NCI-H526 (cell line): ENCODE measurements at places on chromosomes 1 and 21.

DNA sequence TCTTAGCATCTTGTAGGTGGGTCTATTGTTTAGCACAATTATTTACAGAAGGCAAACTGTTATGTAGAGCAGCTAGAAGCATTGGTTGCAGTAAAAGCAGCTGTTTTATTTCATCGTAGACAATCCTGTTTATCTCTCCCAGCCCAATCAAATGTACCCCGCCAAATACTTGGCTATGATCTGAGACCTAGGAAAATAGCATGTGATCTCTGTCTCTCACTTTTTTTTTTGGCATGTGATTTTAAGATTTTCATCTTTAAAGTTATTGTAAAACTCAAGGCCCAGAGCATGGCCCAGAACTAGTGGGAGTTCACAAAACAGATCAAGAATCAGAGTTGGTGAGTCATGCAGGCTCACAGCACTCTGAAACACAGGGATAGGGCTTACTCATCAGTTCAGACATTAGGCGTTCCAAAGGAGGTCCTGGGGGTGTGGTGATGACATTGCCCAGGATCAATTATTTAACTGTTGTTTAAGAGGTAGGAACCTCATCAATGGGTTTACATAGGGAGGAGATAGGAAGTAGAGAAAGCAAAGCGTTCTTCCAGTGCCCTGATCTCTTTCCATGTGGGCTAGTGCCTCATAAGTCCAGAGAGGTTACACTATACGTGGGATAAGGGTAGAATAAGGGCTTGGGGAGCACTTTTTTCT lies 40.2 kb downstream of the TBX19 start:
- DNase-seq = no peak

DNA sequence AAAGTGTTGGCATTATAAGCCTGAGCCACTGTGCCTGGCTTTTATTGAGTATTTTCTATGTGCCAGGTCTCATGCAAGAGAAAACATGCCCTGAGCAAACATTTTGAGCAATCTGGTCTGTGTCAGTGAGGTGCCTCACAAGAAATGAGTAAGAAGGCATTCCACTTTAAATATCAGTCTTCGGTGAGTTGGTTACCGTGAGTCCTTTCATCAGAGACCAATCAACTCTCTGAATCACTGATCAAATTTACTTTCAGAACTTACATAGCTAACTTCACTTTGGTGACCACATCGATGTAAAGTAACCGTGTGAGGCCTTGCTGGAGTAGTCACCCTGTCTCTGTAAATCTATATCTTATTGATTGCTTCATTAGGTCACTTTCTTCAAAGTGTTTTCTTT lies 14.3 kb upstream of the DDX59 start:
- no peak for DNase-seq

- peak; percentile 45 for DNase-seq
Observed at GRCh38 chr1:32884726-32885125, 1.6 kb upstream of the HPCA start.

DNA sequence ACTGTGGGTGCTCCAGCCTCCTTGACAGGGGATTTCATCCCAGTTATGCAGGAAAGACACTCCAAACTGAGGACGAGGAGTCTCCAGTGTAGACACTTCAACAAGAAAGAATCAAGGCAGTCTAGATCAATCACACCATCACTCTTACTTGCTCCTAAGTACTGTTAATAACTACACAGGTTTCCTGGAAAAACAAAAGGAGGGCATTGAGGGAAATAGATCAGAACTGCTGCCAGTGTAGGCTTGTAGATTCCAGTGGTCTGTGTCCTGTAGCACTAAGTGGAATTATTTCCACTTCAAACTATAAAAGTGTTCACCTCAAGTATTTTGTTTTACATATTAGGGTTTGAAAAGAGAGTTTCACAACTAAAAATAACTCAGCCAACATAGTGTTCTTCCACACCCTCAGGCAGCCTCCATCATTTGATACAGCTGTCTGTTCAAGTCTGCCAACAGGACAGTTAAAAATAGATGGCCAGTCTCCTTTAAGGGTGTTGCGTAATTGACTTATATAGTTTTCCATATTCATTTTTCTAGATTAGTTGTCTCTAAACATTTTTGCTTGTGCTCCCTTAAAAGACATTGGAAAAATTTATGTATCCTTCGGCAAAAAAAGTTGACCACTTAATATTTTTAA lies 32.0 kb upstream of the AGL start:
- DNase-seq = no peak

GRCh38 chr21:31556662-31557061 lies 102.8 kb upstream of the SOD1 start:
- DNase-seq = no peak

DNA sequence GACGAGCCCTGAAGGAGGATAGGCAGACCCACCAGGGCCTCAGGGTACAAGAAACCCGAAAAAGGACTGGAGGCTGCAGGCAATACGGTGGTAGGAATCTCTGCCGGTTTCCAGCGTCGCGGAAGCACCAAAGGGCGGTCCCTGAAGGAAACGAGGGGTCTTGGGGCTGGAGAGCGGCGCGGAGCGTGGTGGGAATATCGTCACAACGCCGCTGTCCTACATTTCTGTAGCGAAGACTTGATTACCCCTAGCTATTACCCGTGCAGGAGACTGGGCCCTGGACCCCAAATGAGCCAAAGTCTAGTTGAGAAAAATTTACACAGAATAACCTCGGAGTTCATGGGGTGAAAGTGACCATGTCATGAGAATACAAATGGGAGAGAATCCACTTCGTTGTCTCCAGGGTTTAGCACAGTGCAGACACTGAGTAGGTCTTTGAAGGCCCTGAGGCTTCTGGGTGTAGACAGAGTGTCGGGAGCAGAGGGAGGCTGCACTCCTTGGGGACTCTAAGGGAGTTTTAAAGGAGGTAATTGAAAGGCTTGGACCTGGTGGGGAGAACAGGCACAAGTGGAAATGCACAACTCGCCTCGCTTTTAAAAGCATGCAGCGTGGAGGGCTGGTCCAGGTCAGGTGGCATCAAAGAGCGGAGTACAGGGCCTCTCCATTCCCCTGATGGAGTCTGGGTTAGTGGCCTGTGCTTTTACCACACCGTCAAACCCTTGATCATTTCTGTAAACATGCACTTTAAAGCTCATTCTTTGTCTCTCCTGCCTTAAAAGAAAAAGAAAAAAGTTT lies 1.5 kb downstream of the ATP1A1 start:
- peak; percentile 57 for DNase-seq

GRCh38 chr1:94095112-94095637 lies 25.8 kb downstream of the ABCA4 start:
- DNase-seq = no peak

GRCh38 chr1:150808121-150808520 lies at the start of gene CTSK:
Gene CTSK, minus strand, starts transcription at chr1:150808260. Its CDS starts 1,455 bp downstream, at chr1:150806805.
- no peak for DNase-seq

DNA sequence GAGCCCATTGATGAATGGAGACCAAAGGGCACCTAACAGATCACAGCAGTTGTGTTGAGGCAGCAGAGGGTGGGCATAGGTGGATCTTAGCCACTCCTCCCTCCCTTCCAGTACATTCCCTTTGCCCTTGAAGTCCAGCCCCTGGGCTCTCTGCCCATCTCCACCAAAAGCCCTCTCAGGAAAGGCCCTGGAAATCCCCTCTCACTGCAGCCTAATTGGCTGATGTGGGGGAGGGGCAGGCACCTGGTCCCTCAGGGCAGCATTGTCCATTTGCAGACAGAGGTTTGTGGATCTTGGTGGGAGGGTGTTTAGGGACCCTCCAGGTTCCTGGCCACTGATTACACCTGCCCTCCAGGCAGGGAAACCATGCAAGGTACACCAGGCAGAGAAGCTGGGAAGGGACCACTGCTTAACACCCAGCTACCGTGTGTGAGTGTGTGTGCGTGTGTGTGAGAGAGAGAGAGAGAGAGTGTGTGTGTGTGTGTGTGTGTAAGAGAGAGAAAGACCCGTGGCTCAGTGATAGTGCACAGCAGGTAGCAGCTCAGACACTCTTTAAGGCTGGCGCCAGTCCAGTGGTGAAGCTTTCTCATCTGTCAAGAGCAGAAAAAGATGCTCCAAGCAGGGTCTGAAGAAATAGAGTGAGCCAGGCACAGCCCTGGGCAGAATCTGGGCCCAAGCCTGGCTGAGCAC lies 71.1 kb downstream of the MATN1 start:
- DNase-seq = no peak

GRCh38 chr1:226751214-226751613 lies 12.1 kb upstream of the ITPKB start:
- no peak for DNase-seq

- DNase-seq = no peak
Observed at GRCh38 chr1:19455353-19455752, 30.0 kb downstream of the CAPZB start.

DNA sequence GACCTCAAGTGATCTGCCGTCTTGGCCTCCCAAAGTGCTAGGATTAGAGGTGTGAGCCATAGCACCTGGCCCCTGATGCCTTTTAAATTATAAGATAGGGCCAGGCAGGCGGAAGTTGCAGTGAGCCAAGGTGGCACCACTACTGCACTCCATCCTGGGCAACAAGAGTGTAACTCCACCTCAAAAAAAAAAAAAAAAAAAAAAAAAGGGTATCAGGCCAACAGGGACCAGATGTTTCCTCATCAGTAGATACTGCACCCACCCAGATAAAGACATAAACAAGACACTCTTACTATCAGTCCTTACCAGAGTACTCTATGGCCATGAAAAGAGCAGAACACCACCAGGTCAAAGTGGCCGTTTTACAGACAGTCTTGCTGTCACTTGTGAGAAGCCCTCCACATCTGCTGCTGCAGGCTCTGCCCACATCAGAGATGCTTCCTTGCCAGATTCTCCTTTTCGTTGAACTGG lies 3.3 kb downstream of the C21orf58 start:
- no peak for DNase-seq

- DNase-seq = no peak
Observed at GRCh38 chr1:3834701-3835100, 22.3 kb downstream of the CEP104 start.

- DNase-seq = peak; percentile 69
Observed at GRCh38 chr1:184035719-184036516, 1.6 kb downstream of the COLGALT2 start.
